T1000 (cell line): ENCODE measurements at places on chromosomes 13 and 19.

GRCh38 chr13:79621902-79622301 lies 140.9 kb downstream of the NDFIP2 start:
- DNase-seq = no peak

GRCh38 chr13:54927538-54927937 lies 1898.9 kb downstream of the OLFM4 start:
- no peak for DNase-seq

- no peak for DNase-seq
These were observed 60.9 kb upstream of the RANBP3 start for GRCh38 chr19:6038634-6039405.

GRCh38 chr19:16901491-16902175 lies 12.8 kb downstream of the F2RL3 start:
- no peak for DNase-seq

DNA sequence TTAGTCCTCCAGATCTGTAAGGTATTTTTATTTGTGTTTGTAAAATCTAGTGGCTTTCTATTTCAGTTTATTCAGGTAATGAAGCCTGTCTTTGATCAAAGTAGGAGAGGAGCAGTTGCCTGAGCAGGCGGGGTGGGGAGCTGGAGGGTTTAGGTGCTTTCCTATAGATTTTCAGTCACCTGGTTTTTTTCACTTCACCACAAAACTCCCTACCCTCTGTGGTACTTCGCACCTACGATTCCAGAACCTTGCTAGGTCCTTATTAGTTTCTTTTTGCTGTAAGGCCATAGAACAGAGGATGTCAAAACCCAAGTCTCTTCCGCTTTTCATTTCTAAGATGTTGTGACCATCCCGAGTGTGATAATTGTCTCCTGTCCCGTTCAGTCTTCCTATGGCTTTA lies 26.6 kb downstream of the SLAIN1 start:
- no peak for DNase-seq

- DNase-seq = no peak
These were observed 4.3 kb upstream of the ZNF610 start for GRCh38 chr19:52331757-52332156.

GRCh38 chr19:2306971-2307370 lies 983 bp downstream of the LINGO3 start:
- no peak for DNase-seq

GRCh38 chr13:78976696-78977095 lies 317.7 kb upstream of the OBI1 start:
- no peak for DNase-seq

GRCh38 chr19:16577531-16577985 lies 5.3 kb upstream of the SLC35E1 start:
- no peak for DNase-seq

- DNase-seq = no peak
These were observed 101.2 kb upstream of the RAP2A start for GRCh38 chr13:97332742-97333141.
